Kidney tubule cell (primary cell): ENCODE measurements at places on chromosomes 12 and 14.
A peak's percentile ranks its signal among the peaks of the same experiment; 100 is the strongest.

DNA sequence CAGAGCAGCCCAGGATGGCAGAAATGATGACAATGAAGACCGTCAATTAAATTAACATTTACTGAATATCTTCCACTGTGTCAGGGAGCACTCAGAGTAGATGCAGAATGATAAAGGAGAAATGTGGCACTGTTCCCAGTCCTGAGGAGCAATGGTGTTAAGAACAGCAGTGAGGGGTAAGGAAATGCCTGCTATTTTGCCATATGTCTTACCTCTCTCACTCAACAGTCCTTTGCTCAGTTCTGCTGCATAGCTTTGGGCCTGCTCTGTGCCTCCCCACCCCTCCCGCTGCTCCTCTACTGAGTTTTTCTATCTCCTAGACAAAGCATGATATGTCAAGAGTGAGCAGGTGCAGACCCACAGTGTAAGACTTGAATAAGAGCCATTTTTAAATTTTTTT, 318.8 kb downstream of the NAV3 start:
- no peak for DNase-seq

GRCh38 chr12:59234391-59234790, 314.1 kb upstream of the LRIG3 start:
- DNase-seq: no peak

DNA sequence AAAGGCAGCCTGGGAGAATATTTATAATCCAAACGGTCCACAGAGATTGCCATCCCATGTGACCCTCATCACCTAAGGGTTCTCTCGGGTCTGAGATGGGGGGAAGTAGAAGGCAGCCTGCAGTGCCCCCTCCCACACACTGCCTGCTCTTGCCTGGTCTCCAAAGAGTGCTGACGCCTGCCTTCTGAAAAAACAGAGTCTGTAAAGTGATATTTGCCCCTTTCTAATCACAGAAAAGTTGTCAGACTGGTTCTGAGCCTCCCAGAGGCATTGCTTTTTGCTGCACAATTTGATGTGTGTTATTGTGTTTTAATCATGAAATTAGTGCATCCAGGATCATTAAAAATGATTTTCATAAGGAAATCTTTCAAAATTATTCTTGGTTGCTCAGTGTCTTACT, 59.2 kb downstream of the TMEM30B start:
- DNase-seq: no peak

DNA sequence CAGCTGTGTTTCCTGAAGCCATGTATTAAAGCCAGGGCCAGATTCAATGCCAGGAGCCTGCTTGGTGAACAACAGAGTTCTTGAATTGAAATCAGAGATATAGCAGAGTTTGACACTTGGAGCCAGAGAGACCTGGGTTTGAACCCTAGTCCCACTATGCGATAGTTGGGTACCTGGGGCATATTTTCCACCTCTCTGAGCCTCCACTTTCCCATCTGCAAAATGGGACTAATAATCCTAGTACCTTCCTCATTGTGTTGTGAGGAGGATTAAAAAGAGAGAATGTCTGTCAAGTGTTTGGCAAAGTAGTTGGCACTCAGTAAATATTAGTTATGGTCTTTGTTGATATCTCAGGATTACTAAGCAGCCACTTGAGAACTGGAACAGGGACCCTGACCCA, 6.0 kb upstream of the HRK start:
- DNase-seq: no peak

DNA sequence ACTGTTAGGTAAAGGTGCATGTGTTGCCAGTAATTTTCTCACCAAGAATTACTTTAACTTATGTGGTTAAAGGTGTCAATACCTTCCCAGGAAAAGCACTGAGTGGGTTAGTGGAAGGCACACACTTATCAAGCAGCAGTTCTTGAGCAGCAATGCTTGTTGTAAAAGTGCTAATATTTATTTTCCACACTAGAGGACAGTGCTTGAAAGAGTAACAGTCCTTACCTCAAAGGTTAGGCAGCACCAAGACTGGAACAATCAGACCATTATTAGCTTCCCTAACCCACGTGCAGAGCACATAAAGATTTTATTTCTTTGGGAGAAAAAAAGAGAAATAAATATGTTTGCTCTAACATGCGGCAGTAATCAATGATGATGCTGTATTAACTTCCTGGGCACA, 48.8 kb upstream of the KRR1 start:
- DNase-seq: peak; percentile 39

- peak; percentile 3 for DNase-seq
Measured at GRCh38 chr12:59142183-59142790, 222.0 kb upstream of the LRIG3 start.

- DNase-seq: no peak
Measured at GRCh38 chr14:33016613-33017012, 77.9 kb downstream of the NPAS3 start.

DNA sequence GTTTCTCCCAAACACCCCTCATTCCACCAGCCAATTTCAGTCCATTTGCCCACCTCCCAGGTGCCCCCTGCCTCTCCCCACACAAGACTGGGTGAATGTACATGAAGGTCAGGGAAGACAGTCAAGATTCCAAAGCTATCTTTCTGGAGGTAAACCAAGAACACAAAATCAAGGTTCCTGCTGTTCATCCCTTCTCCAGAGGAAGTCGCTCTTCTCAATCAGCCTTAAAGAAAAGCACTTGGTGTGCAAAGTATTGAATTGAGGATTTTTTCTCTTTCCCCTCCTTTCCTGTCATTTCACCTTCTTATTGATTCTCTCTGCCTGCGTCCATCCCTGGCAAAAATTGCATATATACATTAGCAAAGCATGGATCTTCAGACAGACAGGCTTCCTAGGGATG, 4.5 kb downstream of the GRIN2B start:
- DNase-seq: no peak
